PC-3 (cell line): ENCODE measurements at places on chromosomes 1 and 21. TPM values are rescaled to one million over a fixed set of nuclear protein-coding genes. Genes with fewer than 3 reads are reported as not detected.

- DNase-seq = no peak
- no peak overlapping the region for H3K27ac ChIP-seq
- no peak overlapping the region for H3K4me3 ChIP-seq
- peaks cover 14% of the 10 kb centered on the region for H3K4me1 ChIP-seq
- H3K27me3 ChIP-seq = no peaks in the 10 kb centered on the region
- H3K36me3 ChIP-seq = no peaks in the 10 kb centered on the region; the same call in 1 of the 2 replicates
Observed at GRCh38 chr1:62494137-62494536, 57.3 kb downstream of the USP1 start.

GRCh38 chr21:25571726-25572121 lies 35.6 kb downstream of the MRPL39 start:
- peaks cover 48% of the 10 kb centered on the region for H3K4me1 ChIP-seq
- H3K27me3 ChIP-seq = no peaks in the 10 kb centered on the region
- H3K36me3 ChIP-seq = no peaks in the 10 kb centered on the region
- H3K4me3 ChIP-seq = no peak overlapping the region

GRCh38 chr1:53198241-53198651 lies 1.6 kb downstream of the CPT2 start:
- H3K27ac ChIP-seq = no peak overlapping the region
- H3K4me1 ChIP-seq = peaks cover 23% of the 10 kb centered on the region
- peak overlapping the region; percentile 91 for H3K4me3 ChIP-seq
- H3K36me3 ChIP-seq = peaks cover 2% of the 10 kb centered on the region; the same call in 1 of the 2 replicates
- H3K27me3 ChIP-seq = no peaks in the 10 kb centered on the region

- H3K27ac ChIP-seq = no peak overlapping the region
- no peak for DNase-seq
- no peaks in the 10 kb centered on the region for H3K27me3 ChIP-seq
- H3K4me1 ChIP-seq = peaks cover 24% of the 10 kb centered on the region
- no peaks in the 10 kb centered on the region for H3K36me3 ChIP-seq
Observed at GRCh38 chr1:235945775-235946570, 79.3 kb upstream of the LYST start.

GRCh38 chr1:221765527-221765926 lies 23.6 kb upstream of the DUSP10 start:
- H3K36me3 ChIP-seq = no peaks in the 10 kb centered on the region
- no peaks in the 10 kb centered on the region for H3K4me1 ChIP-seq
- DNase-seq = peak; percentile 34
- H3K4me3 ChIP-seq = no peak overlapping the region
- no peak overlapping the region for H3K27ac ChIP-seq

DNA sequence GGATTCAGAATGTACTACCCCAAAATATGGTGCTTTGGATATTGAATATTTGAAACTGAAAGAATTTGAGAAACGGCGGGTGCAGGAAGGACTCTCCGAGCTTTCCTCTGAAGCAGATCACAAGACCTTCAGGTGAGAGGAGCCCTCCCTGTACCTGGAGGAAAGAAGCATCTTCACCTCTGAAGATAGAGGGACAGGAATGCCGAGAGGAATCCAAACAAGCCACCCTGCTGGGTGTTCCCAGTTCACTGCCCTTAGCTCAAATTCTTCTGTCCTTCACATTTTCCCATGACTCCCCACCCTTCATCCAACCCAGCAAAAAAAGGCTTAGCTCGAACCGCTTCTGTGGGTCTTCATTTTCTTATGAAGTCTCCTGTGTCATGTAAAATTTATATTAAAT lies 18.2 kb upstream of the PADI2 start:
- no peak overlapping the region for H3K4me3 ChIP-seq
- H3K27ac ChIP-seq = no peak overlapping the region
- H3K36me3 ChIP-seq = no peaks in the 10 kb centered on the region
- no peaks in the 10 kb centered on the region for H3K27me3 ChIP-seq
- H3K4me1 ChIP-seq = no peaks in the 10 kb centered on the region; the same call in 1 of the 2 replicates

VPS26C gene
- total RNA-seq = 46.8 and 63.3 TPM in 2 replicates

- no peaks in the 10 kb centered on the region for H3K4me1 ChIP-seq
- no peak overlapping the region for H3K27ac ChIP-seq
- H3K4me3 ChIP-seq = no peak overlapping the region
Observed at GRCh38 chr1:216258856-216259255, 164.4 kb downstream of the USH2A start.

GRCh38 chr1:66402194-66402593 lies 131.8 kb upstream of the SGIP1 start:
- no peak for DNase-seq
- no peaks in the 10 kb centered on the region for H3K27me3 ChIP-seq
- peaks cover 6% of the 10 kb centered on the region; the same call in 1 of the 2 replicates for H3K4me1 ChIP-seq
- H3K27ac ChIP-seq = no peak overlapping the region

OR6K3 gene
- total RNA-seq = not detected in 2 replicates

- H3K27me3 ChIP-seq = peaks cover 85% of the 10 kb centered on the region
- H3K4me1 ChIP-seq = no peaks in the 10 kb centered on the region
- no peak overlapping the region for H3K27ac ChIP-seq
- peak; percentile 88 for DNase-seq
Observed at GRCh38 chr1:159197561-159198557, 6.8 kb upstream of the ACKR1 start.

PRELP gene
- not detected in 2 replicates for total RNA-seq

DNA sequence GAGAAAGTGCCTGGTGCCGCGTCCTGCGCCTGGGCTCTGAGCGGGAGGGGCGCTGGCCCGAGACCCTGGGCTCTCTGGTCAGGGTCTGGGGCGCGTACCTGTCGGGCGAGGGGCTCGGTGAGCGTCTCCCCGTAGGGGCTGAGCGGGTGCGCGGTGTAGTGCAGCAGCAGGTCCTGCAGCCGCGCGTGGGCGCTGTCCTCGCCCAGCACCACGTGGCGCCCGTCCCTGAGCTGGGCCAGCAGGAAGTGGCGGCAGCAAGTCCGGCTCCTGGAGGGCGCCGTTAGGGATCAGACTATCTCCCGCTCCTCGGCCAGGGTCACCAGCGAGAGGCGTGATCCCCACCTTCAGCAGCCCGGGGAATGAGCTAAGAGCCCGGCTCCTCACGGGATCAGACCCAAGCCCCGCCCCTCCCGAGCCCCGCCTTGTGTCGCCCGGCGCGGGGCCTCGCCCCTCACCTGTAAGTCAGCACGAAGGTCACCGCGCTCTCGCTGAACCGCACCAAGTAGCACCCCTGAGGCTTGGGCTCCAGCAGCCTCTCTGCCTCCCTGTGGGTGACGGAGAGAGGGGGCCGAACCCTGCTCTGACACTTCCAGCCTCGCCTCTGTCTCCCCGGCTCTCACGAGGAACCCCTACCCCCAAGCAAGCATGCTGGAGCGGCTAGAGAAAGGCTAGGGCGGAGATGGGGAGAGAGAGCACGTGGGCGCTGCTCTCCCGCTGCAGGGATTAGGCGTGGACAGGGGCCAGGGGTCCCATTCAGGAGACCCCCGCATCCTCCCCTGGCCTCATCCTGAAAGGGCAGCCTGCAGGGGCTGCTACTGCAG lies 2.7 kb downstream of the SH2D2A start:
- H3K4me3 ChIP-seq = peak overlapping the region; percentile 59
- peak; percentile 64 for DNase-seq
- H3K4me1 ChIP-seq = peaks cover 45% of the 10 kb centered on the region
- peak overlapping the region; percentile 83 for H3K27ac ChIP-seq
- H3K27me3 ChIP-seq = no peaks in the 10 kb centered on the region
